ENCODE measurements at places on chromosomes 2 and 18.

GRCh38 chr2:234331566-234331965 is 165.3 kb downstream of the ARL4C start:
- DNase-seq = no peak

GRCh38 chr2:6446938-6447608 is 418.6 kb downstream of the CMPK2 start:
- DNase-seq = no peak

- DNase-seq = no peak
Measured at GRCh38 chr18:72652990-72653593, 109.0 kb upstream of the CBLN2 start.

GRCh38 chr18:474416-474815 is 26.1 kb downstream of the COLEC12 start:
- no peak for DNase-seq

DNA sequence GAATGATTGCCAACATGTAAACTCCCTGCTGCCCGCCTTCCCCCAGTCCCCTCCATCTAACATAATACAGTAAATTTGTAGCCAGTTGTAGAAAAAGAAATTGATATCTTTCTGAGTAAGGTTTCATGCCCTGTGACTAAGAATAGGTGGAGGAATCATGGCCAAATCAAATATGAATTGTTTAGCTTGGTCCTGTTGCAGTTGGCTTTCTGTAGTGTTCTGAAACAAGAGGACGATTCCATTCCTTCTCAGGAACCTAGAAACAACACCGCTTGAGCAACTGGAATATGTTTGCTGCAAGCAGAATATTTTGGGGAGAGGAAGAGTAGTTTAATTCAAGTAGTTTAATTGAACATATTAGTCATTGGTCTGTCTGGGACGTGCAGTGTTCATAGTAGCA is 7.0 kb upstream of the DRC1 start:
- DNase-seq = no peak

- DNase-seq = no peak
Measured at GRCh38 chr2:96423291-96423690, 81.9 kb downstream of the NEURL3 start.

GRCh38 chr18:68472701-68473295 is 242.1 kb downstream of the TMX3 start:
- DNase-seq = no peak

DNA sequence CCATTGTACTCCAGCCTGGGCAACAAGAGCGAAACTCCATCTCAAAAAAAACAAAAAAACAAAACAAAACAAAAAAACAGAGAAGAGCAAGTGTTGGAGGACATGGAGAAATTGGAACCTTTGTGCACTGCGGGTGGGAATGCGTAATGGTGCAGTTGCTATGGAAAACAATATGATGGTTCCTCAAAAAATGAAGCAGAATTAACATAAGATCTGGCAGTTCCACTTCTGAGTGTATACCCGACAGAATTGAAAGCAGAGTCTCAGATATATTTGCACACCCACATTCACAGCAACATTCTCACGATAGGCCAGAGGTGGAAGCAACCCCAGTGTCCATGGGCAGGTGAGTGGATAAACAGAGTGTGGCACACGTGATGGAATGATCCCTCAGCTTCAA is 11.0 kb upstream of the RALB start:
- no peak for DNase-seq

- DNase-seq = no peak
Measured at GRCh38 chr2:196244966-196245365, 73.6 kb upstream of the STK17B start.

DNA sequence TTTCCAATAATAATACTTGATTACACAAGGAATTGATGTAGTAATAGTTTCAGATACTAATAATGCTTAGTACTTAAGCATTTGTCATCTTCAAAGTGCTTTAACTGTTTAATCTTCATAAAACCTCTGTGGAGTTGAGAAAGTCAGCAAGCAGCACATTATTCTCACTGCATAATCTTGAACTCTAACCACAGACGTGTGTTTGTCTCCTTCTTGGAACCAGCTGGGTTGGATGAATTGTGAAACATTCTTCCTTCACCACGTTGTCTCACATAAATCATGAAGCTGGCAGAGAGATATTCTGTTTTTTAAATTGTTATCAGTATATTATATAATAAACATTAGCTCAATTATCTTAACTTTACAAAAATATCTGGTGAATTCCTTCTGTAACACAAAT is 55.1 kb upstream of the LDAH start:
- DNase-seq = no peak

GRCh38 chr2:129859175-129859574 is 120.3 kb upstream of the RAB6C start:
- DNase-seq = no peak

DNA sequence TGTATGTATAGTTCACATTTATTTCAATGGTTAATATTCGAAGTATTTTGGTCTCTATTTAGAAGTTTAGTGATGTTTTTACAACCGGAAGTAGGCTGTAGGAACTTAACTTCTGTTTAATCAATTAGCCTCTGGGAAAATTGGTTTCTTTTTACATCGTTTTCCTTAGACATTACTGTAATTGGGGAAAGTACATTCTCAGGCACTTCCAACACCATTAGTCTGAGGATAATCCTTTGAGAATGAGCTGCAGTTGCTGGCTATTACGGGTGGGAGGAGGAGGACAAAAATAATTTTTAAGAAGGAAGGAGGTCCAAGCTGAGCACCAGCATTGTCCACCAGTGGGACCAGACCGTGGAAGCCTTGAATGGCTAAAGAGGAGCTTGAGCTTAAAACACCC is 70.4 kb upstream of the ST3GAL5 start:
- no peak for DNase-seq

GRCh38 chr2:218781691-218782527 is at the start of gene CYP27A1:
CYP27A1 (plus strand) TSS chr2:218782147; CDS start chr2:218782183, 36 bp downstream.
- no peak for DNase-seq

DNA sequence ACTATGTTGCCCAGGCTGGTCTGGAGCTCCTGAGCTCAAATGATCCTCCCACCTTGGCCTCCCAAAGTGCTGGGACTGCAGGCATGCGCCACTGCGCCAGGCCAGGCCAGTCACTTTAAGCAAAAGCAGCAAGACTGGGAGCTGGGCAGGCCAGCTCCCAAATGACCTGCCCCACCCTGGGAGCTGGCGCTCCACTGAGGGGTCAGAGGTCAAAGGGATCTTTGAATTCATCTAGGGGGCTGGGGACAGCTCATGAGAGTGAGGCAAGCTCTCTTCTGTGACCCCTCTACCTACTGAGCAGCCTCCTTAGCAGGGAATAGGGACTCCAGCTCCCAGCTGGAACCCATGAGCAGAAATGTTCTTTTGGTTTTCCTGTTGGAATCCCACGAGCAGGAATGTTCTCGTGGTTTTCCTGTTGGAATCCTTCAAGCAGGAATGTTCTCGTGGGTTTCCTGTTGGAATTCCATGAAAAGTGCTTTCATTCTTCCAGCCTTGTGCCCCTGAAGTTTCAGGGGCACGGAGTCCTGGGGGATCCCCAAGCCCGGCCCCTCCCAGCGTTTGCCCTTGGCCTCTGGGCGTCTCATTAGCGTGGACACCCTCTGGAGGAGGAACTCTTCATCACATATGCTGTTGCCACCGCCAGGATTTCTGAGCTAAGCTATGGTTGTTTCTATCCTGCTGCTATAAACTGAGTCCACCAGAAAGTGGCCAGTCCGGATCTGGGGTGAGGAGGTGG is 162.0 kb upstream of the HAAO start:
- no peak for DNase-seq

DNA sequence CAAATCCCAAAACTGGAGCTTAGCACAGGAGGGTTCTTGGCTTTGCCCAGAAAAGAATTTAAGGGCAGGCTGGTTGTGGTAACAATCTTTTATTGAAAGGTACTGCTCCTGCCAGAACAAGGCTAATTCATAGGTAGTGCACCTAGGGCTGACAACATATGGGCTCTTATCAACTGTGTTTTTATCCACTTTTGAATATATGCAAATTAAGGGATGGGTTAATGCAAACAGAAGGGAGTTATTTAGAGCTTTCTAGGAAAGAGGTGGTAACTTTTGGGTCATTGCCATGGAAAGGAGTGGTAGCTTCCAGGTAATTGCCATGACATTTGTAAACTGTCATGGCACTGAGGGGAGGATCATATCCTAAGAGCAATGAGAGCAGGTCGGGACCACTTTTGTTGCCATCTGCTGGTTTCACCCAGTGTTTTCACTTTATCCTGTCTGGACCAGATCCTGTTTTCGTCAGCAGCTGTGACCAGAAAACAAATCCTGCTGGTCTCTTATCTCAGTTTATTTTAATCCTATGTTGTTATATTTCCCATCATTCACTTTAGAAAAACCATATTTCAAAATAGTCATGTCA is 981 bp downstream of the C2orf66 start:
- DNase-seq = no peak

- no peak for DNase-seq
Measured at GRCh38 chr2:163734881-163735684, 725 bp downstream of the FIGN start.

- DNase-seq = no peak
Measured at GRCh38 chr2:221402072-221402471, 170.0 kb downstream of the EPHA4 start.

DNA sequence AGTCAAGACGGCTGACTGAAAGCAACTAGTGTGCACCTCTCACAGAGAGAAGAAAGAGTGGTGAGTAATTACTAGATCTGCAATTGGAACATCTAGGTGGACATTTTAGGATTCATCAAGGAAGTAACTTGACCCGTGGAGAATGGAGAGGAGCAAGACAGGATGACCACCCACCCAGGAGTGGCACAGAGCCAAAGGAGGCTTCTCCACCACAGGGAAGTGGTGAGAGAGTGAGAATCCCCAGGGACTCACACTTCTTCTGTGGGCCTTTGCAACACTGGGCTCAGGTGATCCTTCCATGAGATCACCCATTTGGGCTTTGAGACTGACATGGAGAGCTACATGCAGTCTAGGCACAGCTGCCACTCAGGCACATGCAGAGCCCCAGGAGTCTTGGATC is 132.8 kb upstream of the GALNT5 start:
- DNase-seq = no peak

GRCh38 chr18:13260935-13261640 is 42.5 kb downstream of the LDLRAD4 start:
- no peak for DNase-seq

DNA sequence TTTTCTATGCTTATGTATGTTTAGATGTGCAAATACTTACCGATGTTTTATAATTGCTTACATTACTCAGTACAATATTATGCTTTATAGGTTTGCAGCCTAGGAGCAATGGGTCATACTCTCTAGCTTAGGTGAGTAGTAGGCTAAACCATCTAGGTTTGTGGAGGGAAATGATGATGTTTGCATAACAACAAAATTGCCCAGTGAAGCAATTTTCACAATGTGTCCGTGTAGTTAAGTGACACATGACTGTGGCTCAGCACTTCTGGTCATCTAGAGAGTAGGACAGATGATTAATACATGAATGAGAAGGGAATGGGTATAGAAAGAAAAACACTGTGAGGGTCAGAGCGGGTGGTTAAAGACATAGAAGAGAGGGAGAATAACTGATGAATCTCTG is 2116.2 kb upstream of the PIK3C3 start:
- DNase-seq = no peak

DNA sequence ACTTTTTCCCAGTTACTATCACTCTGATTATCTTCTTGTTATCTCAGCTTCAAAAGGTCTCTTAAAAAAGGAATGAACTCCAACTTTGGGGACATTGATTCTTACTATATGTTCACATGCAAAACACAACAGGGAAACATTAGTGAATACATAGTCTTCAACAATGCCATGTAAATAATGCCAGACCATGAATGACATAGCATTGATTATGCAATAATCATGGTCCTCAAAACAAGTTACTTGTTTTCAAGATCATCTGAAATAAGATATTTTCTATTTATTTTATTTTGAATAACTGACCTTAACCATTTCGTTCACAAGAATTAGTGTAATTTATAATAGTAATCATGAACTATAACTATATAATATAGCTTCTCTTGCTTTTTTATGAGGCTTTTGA is 902.3 kb downstream of the MBD2 start:
- no peak for DNase-seq

DNA sequence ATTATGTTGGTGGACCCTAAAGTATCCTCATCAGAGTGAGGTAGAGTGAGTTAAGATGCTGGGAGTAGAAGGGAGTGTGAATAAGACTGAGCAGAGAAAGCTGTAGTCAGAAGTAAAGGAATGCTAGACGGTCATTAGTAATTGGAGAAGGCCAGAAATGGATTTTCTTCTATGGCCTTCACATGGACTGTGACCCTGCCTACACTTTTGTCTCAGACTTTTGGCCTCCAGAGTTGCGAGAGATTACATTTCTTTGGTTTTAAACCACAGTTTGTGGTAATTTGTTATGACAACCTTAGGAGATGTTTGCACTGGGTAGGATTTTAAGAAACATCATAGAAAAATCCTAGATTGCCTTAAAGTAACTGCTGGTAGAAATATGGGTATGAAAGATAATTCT is 1267.7 kb upstream of the TMEFF2 start:
- DNase-seq = no peak

- no peak for DNase-seq
Measured at GRCh38 chr2:40165509-40165844, 286.4 kb downstream of the SLC8A1 start.

GRCh38 chr2:234411793-234412192 is 85.1 kb downstream of the ARL4C start:
- no peak for DNase-seq

DNA sequence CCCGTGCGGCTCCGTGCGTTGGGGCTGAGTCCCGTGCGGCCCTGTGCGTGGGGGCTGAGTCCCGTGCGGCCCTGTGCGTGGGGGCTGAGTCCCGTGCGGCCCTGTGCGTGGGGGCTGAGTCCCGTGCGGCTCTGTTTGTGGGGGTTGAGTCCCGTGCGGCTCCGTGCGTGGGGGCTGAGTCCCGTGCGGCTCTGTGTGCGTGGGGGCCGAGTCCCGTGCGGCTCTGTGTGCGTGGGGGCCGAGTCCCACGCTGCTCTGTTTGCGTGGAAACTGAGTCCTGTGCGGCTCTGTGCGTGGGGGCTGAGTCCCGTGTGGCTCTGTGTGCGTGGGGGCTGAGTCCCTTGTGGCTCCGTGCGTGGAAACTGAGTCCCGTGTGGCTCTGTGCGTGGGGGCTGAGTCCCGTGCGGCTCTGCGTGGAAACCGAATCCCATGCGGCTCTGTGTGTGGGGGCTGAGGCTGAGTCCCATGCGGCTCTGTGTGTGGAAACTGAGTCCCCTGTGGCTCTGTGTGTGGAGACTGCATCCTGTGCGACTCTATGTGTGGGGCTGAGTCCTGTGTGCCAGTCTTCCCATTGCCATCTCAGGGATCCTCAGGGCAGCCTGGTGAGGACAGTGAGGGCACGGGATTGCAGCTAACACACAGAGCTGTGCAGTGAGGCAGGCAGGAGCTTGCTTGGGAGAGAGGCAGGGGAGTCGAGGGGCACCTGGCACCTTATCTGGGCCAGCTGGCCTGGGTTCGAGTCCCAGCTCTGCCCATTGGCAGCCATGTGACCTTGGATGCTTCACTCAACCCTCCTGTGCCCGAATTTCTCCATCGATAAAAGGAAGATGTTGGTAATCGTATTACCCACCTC is 44.5 kb downstream of the LDLRAD4 start:
- no peak for DNase-seq

GRCh38 chr2:143078104-143078503 is 51.1 kb upstream of the ARHGAP15 start:
- DNase-seq = no peak

Measured in stimulated activated CD8-positive, alpha-beta memory T cell treated with anti-CD3 and anti-CD28 coated beads, Interleukin-2, amount 100 ng/mL, for 1 hour (primary cell).